Stimulated activated CD8-positive, alpha-beta memory T cell treated with anti-CD3 and anti-CD28 coated beads, Interleukin-4, amount 100 ng/mL, for 48 hours (primary cell): ENCODE measurements at places on chromosomes 11 and 22.

GRCh38 chr22:41478891-41479521 is 10.1 kb downstream of the ACO2 start:
- no peak for DNase-seq

DNA sequence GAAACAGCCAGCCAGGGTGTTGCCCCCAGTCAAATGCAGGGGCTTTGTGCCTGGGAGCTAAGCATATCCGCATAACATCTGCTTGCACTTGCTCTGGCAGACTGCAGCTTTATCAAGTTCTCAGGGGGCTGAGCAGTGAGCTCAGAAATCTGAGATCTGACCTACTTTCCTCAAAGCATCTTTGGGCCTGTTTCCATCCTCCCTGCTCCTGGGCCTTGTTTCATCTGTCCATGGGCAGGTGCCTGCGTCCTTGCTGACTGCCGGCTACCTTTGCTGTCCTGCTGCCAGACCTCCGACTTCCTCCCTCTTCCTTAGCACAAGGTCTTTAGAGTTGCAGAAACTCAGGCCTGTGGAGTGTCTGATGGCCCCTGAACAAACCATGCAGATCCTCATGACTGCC is 131.2 kb upstream of the B3GAT1 start:
- no peak for DNase-seq

DNA sequence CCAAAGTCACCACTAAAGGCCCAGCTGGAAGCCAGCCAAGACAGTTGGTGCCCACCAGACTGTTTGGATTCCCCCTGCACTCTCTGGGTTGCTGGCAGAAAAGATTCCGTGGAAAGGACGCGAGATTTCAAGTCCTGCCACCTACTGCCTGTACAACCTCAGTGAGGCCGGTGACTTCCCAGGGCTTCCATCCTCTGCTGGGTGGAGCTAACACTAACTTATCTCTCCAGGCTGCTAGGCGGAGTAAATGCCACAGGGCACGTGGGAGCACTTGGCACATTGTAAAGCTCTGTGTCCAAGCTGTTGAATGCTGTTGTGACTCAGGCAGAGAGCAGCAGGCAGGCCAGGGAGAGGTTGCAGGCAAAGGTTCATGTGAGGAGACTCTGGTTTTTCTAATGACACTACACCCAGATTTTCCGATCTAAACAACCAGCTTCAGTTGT is 50.9 kb upstream of the CDON start:
- no peak for DNase-seq

GRCh38 chr22:32752816-32753520 is 48.5 kb upstream of the TIMP3 start:
- DNase-seq: no peak

GRCh38 chr22:39502789-39503409 is 809 bp downstream of the MIEF1 start:
- no peak for DNase-seq

GRCh38 chr22:30481711-30482110 is 9.9 kb upstream of the SEC14L3 start:
- DNase-seq: no peak

GRCh38 chr11:89016214-89016613 is 49.6 kb downstream of the GRM5 start:
- DNase-seq: no peak

GRCh38 chr11:8229299-8230177 is 34.1 kb downstream of the LMO1 start:
- no peak for DNase-seq

DNA sequence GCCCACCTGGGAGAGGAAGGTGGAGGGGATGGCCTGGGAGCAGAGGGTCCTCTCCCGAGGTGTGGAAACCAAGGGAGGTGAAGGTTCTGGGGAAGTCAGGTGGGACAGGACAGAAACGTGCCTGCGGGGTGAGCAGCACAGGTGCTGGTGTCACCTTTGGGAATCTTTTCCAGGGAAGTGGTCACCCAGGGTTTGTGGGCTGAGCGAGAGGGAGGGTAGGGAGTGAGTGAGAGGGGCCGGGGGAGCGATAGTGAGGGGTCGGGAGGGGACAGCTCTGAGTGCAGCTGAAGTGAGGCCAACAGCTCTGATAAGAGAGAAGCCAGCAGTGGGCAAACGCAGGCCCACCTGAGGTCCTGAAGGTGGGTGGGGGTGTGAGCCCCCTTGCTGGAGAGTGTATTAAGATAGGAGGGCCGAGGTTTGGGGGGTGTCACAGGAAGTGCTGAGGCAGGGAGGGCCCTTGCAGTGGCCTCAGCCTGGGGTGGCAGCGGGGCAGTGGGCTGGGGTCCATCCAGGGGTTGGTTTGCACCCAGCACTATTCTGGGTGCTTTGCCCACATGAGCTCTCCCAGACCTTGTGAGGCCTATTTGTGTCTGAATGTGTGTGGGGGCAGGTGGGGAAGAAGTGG is 1.6 kb upstream of the SHANK3 start:
- DNase-seq: no peak

GRCh38 chr11:113286509-113287497 is 27.6 kb upstream of the TTC12 start:
- DNase-seq: no peak

- DNase-seq: no peak
These were observed 785 bp downstream of the OTUB1 start for GRCh38 chr11:63986932-63987513.

DNA sequence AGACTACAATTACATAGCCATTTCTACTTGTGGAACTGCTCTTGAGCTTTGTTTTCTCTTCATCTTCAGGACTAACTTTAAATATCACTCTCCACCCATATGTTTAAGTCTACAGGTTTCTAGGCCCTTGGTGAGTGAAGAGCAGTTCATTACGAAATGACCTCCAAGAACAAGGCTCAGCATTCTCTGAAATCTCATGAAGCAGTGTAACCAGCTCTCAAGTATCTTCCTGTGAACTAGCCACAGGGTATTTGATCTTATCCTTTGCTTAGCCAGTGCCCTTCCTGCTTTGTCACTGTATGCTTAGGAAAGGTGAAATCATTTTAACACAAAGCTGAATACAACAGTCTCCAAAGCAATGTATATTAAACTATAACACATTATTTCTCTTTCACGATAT is 20.4 kb upstream of the LYVE1 start:
- no peak for DNase-seq

GRCh38 chr22:42608823-42609361 is 5.8 kb downstream of the POLDIP3 start:
- no peak for DNase-seq

- DNase-seq: no peak
These were observed 18.4 kb downstream of the TTC12 start for GRCh38 chr11:113332638-113333329.

DNA sequence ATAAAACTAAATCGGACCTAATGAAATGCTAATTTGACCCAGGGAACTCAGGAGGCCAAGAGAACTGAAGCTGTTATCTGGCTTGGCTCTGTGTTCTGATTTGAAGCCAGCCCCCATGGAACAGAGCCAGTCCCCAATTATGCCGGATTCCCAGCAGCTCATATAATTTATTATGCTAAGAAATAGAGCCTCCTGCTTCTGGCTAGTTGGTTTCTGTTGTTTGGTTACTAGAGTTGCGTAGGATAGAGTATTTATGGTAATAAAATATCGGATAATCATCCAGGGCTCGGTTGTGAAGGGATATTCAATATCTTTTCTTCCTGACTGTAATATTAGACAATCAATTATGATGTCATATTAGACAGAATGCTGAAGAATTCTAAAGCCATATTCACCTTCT is 120.4 kb upstream of the TTC12 start:
- no peak for DNase-seq

- DNase-seq: no peak
These were observed 4.3 kb upstream of the GP1BB start for GRCh38 chr22:19719050-19719482.

DNA sequence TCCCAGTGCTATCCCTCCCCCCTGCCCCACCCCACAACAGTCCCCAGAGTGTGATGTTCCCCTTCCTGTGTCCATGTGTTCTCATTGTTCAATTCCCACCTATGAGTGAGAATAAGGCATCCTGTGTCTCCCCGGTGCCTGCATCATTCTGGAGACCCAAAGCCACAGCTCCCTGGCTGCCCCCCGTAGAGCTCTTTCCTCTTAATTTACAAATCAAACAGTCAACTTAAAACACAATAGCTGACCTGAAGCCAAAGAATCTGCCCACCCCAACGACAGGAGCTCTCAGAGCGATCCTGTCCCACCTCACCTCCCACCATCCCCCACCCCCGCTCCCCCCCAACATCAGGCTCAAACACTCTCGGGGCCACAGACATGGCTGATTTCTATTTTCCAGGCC is 558.3 kb downstream of the BRD1 start:
- DNase-seq: no peak

DNA sequence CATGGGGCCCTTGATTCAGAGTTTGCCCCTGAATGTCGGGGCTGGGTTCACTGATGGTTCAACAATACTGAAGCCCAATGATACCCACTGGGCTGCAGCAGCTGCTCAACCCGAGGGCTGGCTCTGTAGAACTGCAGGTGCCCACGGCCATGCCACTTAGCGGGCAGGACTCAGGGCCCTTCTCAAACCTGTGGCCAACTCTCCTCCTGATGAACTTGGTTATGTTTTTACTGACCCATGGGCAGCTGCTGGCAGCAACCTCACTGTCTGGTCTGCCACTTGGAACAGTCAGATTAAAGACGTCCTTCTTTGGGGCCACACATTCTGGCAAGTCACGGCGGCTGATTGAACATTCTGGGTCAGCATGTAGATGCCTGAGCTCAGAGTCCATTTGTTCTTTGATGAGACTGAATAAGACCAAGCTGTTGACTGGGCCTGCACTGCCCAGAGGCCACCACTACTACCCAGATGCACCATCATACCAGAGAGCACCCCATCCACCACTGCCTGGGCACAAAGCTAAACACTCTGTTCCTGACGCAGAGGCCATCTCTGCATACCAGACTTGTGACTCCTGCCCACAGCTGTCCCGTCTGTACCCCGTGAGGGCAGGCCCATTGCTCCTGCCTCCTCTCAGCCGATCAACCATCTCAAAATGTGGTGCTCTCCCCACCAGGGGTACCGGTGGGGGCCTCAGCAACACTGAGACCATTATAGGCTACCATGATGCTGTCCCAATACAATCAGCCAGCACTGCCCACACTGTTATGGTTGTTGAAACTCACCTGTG is 67.8 kb downstream of the SHANK2 start:
- no peak for DNase-seq

- DNase-seq: no peak
These were observed 292.2 kb upstream of the RAG2 start for GRCh38 chr11:36890121-36890679.

DNA sequence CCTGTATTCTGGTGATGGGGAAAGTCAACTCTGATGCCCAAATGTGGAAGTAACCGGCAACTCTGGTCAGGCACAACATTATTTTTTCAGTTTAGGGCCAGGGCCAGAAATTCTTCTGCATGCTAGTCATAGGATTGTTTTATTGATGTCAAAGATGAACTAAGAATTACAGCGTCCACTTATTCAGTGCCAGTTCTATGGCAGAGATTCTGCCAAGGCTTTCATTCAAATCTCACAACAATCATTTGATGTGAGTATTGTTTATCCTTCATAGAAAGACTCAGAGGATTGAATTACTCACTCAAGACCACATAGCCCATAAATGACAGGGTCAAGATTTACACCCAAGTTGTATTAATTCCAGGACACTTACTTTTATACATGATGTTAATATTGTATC is 87.7 kb downstream of the TMPRSS5 start:
- DNase-seq: no peak

GRCh38 chr11:91489989-91490388 is 734.6 kb upstream of the FAT3 start:
- no peak for DNase-seq

DNA sequence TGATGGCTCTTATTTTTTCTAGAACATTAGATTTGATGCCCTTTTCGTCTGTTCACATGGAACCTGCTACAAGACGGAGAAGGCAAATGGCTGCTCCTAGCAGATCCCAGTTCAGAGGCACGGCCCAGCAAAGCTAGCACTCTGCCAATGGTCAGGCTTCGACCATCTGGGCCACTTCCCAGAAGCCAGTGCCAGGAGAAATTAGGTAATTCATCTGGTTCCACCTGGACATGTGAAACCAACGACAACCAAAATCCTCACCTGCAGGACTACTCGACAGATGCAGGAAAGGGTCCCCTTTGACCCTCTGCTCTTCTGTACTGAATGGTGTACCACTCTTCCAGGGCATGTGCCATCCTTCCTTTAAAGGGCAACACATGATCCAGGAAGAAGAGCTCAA is 25.4 kb downstream of the MICAL3 start:
- no peak for DNase-seq

DNA sequence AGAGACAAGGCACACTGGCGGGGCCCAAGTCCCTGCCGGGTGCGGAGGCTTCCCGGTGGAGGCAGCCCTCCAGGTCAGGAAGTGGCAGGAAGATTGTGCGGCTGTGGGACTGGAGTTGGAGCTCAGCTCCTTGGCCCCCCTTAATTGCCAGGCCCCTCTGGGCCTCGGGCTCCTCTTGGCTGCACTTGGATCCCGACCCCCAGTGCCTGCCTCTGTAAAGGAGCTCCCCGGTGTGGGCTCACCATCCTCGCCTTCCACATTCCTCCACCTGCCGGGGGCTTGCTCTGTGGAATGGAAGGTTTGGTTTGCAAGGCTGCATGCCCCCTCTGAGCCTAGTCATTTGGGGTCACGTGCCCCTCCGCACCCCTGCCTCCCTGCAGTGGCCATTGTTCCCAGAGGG is 38.1 kb upstream of the COMT start:
- no peak for DNase-seq

GRCh38 chr11:70544774-70545609 is 146.7 kb downstream of the CTTN start:
- DNase-seq: no peak

DNA sequence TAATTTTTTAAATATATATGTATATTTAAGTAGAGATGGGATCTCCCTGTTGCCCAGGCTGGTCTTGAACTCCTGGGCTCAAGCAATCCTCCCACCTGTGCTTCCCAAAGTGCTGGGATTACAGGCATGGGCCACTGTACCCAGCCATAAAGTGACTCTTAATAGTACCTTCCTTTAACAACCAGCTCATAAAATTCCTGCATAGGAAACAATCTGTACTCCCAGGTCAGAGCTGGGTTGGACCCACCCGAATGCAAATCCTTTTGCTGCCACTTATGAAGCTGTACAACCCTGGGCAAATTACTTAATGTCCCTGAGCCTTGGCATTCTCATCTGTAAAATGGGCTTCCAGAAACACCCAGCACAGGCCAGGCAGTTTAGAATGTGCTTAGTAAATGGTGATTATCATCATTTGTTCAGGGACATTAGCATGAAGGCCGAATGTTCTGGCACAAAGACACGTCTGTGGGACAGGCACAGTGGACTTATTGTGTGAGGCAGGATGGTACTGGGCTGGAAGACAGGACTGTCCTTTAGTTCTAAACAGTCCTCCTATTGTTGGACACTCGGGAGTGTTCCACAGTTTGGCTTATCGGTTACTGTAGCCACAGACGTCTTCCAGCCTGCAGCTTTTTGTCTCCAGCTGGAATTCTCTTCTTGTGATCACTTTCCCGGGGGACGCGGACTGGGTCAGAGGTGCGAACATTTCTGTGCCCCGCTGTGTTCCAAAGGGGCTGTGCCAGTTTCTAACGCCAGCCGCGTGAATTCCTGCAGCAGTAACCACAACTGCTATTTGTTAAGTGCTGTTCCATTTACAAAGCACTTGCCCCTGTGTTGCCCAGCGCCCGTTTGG is 6.0 kb downstream of the PDXP start:
- no peak for DNase-seq

- no peak for DNase-seq
These were observed 374.7 kb downstream of the DDX10 start for GRCh38 chr11:109039611-109040010.

GRCh38 chr11:106167085-106167484 is 89.6 kb downstream of the AASDHPPT start:
- no peak for DNase-seq

GRCh38 chr22:43926349-43926710 is 2.7 kb downstream of the PNPLA3 start:
- no peak for DNase-seq
